ENCODE measurements at places on chromosomes 5 and 9.

- no peak for DNase-seq
Observed at GRCh38 chr5:31502506-31502905, 29.4 kb downstream of the DROSHA start.

- DNase-seq = no peak
Observed at GRCh38 chr5:36459176-36460135, 146.9 kb upstream of the SLC1A3 start.

DNA sequence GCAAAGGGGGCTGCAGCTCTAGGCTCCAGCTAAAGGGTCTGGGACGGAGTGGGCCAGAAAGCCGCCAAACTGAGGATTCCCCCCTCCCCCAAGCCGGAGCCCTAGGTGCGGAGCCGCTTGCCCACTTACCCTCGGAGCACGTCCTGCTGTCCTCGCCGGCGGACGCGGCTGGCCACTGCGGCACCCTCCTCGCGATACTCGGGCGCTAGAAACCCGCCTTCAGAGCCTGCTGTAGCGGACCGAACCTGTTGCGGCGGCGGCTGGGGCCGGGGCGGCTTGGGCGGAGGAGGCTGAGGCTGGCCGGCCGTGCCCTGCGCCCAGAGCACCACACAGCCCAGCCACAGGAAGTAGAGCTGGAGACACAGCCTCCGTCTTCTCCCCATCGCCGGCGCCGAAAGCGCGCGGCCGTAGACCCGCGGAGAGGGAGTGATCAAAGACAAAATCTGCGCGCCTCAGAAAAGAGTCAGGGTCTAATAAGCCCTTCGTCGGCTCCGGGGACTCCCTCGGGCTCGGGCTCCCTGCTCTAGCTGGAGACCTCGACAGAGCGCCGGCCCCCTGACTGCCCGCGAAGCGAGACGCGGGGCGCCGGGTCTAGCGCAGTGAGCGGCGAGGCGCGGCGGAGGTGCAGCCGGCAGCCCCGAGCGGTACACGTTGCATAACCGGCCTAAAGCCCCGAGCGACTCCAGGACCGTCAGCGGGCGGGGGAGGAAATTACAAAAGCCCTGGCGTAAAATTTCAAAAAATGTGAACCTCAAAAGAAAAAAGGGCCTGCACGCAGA, 635 bp downstream of the FBN2 start:
- peak; percentile 73 for DNase-seq

DNA sequence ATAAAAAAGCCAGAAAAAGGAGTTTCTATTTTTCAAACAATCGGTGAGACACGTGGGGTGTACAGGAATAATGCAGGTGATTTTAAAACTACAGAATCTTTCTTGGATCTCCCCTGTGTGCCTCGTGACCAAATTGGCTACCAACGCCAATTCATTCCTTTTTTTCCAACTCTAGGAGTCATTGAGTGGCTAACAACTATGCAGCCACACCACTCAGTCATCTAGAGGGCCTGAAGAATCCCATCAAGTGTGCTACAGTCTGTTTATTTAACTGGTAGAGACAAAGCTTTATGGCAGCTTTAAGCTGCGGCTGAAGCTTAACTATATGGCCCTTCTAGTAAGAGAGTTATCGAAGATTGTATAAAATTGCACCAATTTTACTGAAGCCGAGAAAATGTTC, 113.1 kb upstream of the NIPBL start:
- no peak for DNase-seq

GRCh38 chr5:171342362-171343111, 33.5 kb downstream of the TLX3 start:
- no peak for DNase-seq

- DNase-seq = no peak
Observed at GRCh38 chr5:14742498-14742897, 78.0 kb downstream of the OTULIN start.

DNA sequence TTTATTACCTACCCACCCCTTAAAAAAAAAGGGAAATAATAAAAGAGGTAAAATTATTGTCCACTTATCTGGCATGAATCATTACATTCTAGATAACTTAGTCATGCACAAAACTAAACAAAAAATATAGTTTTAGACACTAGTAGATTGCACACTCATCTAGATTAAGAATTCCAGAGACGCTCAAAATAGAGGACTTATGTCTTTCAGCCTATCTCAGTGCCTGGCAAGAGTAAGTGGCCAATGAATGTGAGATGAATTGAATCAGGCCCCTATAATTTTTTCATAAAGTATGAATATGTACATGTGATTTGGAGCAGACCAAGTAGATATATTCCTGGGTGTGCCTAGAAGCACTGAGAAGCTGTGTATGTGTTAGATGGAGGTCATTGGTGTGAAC, 2.0 kb upstream of the RXFP3 start:
- DNase-seq = no peak

GRCh38 chr5:1101961-1102713, 9.7 kb downstream of the SLC12A7 start:
- DNase-seq = no peak

DNA sequence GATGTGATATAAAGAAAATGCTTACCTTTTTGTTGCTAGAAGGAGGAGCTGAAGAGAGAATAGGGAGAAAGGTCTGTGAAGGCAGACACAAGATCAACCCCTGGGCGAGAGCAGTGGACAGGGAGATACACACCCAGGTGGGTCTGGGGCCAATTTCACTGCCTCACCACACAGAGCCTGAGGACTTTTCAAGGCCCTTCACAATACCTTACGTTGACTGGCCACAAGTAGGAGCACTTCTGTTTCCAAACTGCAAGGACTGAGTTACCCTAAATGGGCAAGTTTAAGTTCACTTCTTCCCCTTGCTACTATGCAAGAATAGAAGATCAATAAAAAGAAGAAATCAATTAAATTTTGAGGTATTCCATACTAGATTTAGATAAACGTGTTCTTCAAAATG, 174.5 kb upstream of the SLC12A2 start:
- no peak for DNase-seq

GRCh38 chr5:101362067-101362466, 459.0 kb upstream of the ST8SIA4 start:
- no peak for DNase-seq

DNA sequence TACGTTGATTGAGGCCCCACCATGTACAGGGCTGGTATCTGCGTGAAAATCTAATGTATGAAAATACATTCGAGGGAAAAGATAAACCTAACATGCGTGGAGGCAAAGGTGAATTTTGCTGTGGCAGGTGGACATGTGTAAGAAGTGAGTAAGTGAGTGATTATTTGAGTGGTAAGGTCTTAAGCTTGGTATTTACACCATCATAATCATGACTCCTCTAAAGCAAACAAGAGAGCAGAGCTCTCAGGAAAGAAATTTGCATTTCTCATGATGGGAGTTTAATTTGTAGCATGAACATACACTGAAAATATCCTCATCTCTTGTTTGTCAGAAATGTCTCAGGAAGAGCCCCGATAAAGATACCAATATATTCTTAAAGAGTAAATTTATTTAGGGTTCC, 260.6 kb downstream of the PSAT1 start:
- no peak for DNase-seq

- no peak for DNase-seq
Observed at GRCh38 chr5:33321026-33321425, 119.7 kb upstream of the TARS1 start.

DNA sequence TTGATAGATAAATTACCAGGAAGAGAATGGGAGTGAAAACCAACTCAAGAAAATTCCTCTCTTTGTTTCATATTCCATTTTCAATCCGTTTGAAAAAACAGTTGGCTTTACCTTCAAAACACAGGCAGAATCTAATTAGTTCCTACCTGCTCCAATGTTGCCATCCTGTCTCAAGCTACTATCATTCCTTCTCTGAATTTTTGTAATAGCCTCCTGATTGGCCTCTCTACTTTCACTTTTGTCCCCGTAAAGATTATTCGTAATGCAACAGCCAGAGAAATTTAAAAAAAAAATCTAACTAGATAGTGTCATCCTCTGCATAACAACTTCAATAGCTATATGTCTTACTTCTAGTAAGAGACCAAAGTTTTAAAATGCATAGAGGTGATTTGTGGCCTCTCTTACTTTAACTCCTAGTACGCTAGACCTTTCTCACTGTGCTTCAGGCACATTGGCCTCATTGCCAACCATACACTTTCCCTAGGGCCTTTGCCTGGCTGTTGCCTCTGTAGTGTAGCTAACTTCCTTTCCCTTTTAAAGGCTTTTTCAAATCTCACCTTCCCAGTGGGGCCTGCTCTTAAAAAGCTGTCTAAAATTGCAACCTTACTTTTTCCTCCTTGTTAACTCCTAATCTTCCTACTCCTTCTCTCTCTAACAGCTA, 311.3 kb upstream of the GRIN3A start:
- no peak for DNase-seq
